ENCODE measurements at places on chromosomes 12 and 14.

DNA sequence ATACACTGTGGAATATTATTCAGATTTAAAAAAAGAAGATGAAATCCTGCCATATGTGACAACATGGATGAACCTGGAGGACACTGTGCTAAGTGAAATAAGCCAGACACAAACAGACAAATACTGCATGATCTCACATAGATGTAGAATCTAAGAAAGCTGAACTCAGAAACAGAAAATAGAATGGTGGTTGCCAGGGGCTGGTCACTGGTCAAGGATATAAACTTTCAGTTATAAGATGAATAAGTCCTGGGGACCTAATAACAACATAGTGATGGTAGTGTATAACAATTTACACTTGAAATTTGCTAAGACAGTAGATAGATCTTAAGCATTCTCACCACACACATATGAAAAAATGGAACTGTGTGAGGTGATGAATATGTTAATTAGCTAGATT lies 161.3 kb upstream of the TMCC3 start:
- no peak for DNase-seq

DNA sequence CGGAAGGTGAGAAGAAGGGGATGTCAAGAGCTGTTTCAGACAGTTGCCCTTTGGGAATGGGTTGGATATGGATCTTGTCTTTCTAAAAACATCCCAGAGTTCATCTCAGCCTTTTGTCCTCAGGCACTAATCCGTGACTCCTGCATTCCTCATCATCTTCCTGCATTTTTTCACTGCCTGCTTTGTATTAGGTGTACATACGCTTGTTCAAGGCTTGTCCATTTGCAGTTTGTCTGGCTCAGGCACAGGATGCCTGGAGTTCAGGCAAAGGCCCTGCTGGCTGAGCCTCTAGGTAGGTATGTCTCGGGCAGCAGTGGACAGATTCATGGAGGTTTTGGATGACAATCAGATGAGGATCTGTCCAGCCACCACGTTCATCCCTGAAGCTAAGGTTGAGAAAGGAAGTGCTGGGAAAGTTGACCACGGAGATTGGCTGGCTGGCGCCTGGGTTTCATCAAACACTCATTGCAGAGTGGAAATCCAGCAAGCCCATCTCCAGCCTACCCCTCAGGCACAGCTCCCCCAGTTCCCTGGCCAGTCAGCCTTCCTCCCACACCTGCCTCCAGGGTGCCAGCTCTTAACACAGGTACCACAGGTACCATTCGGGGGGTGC lies 12.4 kb upstream of the TMEM106C start:
- DNase-seq: peak; percentile 83

DNA sequence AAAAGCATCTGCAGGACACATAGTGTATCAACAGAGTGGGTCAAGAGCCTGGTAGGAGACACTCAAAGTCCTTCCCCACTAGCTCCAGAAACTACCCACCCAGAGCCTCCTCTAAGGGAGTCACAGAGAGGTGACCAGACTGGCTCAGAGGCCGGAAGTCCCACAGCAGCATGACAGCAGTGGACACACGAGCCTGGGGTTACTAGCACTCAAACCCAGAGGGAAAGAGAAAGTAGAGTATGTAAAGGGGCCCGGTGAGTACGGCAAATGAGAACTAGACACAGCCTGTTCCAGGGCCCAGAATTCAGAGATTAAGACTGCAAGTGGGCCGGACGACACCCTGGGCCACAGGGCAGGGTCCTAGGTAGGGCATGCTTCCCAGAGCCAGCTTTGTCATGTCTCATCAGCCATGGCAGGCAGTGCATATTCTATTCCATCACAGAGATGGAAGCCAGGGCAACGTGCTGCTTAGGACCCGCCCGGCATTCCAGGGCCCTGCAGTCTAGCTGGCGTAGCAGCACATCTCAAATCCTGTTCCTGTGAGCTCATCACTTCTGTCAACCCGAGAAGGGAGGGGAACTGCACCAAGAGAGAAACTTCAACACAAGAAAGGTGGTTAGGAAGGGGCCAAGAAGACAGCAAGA lies 4.2 kb downstream of the IFFO1 start:
- no peak for DNase-seq

GRCh38 chr12:15629108-15629507 lies 160.1 kb downstream of the EPS8 start:
- peak; percentile 46 for DNase-seq

GRCh38 chr12:62774794-62775193 lies 160.2 kb downstream of the PPM1H start:
- no peak for DNase-seq

DNA sequence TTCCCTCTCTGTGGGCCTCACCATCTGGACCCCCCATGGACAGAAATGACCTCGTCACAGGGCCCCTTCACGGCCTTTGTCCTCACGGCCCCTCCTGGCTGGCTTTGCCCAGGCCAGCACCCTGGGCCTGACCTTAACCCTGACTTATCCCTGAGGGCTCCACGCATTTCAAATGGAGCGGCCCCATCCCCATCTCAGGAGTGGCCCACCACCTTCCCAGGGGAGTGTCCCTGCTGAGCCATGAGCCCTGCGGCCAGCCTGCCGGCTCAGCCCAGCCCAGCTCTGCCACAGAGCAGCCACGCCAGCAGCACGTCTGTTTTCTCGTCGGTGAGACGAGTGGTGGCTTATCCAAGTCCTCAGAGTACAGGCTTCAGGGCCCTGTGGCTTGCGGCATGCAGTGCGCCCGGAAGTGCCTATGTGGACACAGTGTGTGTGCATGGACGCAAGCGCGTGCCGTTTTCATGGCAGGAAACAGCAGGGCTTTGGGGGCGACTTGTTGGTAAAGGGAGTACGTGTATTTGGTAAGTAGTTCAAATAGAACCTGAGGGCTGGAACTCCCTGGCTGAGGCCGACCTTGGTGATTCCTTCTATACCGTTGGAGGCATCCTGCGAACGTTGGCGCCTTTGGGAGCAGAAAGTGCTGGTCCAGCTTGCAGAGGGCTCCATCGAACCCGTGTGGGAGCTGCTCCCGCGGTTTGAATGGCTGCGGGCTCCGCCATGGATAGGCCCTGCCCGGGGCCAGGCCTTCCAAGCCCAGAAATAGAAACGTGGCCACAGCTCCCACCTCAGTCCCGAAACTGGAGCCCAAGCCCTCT lies 52.1 kb downstream of the LRCOL1 start:
- no peak for DNase-seq

- DNase-seq: peak; percentile 58
Measured at GRCh38 chr14:105485739-105486162, 935 bp upstream of the CRIP1 start.

- peak; percentile 47 for DNase-seq
Measured at GRCh38 chr12:120583478-120584030, 2.4 kb upstream of the POP5 start.

- no peak for DNase-seq
Measured at GRCh38 chr12:5244513-5244972, 187.4 kb upstream of the NTF3 start.

- DNase-seq: no peak
Measured at GRCh38 chr12:78885466-78885865, 20.9 kb downstream of the SYT1 start.

- no peak for DNase-seq
Measured at GRCh38 chr12:24195063-24195462, 245.6 kb upstream of the SOX5 start.
